ENCODE measurements at places on chromosomes 2 and 18. TPM values are rescaled to one million over a fixed set of nuclear protein-coding genes. Genes with fewer than 3 reads are reported as not detected.

GRCh38 chr2:164992818-164993217 is 37.5 kb upstream of the SLC38A11 start:
- DNase-seq: no peak

DNA sequence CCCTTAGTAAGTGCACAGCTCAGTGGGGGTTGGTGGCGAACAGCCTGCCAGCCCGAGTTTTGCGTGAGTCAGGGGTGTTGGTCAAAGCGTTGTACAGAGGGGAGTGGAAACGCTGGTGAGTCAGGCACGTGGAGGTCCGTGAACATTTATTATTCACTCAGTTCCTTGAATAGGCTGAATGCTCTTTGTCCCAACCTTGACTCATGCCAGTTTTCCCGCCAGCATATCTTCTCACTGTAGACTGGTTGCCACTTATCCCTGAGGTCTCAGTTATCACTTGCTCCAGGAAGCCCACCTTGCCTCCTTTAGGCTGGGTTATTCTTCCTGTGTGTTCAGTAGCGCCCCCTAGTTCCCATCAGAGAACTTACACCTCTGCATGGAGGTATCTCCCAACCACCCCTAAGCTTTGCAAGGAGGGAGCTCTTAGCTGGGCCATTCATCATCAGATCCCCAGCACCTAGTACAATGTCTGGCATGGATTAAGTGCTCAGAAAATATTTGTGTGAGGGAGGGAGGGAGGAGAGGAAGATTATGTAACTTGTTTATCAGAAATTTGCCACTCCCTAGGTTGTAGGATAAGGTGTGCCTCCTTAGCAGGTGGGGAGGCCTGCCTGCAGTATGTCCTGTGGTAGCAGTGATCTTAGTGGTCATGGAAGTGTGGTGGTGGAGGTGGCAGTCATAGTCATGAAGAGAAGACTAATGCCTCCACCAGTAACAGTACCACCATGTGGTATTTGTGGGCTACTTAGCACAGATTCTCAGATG is 72.1 kb downstream of the CABLES1 start:
- DNase-seq: no peak

DNA sequence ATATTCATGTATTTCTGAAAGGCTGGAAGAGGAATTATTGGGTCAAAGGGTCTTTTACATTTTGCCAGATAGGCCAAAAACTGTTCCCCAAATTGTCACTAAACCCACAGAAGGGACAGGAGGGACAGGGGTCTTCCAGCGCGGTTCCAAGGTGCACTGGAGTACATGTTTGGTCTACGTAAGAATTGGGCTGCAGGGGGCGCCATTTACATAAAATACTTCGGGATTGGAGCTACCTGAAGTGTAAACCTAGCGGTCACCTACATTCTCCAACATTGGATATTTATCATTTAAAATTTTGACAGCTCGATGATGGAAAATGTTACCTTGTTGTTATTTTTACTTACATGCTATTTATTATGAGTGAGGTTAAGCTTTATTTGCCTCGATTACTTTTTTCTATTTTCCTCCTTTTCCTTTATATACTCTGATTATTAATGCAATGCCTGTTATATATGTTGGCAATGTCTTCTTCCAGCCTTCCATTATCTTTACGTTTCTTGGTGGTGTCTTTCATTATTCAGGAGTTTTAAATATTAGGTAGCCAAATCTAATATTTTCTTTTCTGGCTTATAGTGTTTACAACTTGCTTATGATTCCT is 43.0 kb upstream of the RAB6C start:
- no peak for DNase-seq

DNA sequence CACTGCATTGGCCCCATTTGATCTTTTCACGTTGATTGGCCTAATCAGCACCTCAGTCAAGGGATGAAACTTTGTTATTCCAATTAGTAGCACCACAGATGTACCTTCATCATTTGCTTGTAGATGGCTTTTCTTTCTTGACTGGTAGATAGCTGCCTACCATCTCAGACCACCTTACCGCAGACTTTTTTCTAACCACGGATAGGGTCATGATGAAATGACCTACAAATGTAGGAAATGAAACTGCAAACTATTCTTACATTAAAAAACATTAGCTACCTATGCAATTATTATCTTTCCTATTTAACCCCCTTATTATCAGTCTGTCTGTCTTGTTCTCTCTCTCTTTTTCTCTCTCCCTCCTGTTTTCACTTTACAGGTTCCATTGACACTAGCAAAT is 22.4 kb upstream of the SLC25A52 start:
- no peak for DNase-seq

DNA sequence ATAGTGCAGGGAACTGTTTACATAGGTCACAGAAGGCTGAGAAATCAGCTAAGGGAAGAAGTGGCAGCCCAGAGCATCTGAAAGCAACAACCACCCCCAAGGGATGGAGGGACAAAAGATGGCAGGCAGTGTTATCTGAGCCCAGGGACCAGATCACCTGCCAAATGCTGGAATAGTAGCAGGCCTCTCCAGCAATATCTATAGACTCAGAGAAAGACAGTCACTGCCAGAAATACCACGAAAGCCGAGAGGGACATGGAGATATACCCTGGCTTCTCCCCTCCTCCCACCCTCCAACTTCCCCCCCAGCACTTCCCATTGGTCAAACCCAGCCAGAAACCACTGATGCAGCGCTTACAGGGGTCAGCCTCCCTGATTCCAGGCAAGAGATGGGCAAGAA is 58.4 kb upstream of the PPP1CB start:
- DNase-seq: no peak

DNA sequence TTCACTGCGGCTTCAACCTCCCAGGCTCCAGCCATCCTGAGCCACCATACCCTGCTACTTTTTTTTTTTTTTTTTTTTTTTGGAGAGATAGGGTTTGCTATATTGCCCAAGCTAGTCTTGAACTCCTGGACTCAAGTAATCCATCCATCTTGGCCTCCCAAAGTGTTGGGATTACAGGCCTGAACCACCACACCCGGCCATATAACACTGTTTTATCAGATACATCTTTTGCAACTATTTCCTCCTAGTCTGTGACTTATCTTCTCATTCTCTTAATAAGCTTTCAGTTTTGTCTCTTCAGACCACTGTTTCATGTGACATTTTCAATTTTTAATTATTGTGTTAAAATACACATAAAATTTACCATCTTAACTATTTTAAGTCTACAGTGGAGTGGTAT is 35.7 kb upstream of the FAM117B start:
- no peak for DNase-seq

DNA sequence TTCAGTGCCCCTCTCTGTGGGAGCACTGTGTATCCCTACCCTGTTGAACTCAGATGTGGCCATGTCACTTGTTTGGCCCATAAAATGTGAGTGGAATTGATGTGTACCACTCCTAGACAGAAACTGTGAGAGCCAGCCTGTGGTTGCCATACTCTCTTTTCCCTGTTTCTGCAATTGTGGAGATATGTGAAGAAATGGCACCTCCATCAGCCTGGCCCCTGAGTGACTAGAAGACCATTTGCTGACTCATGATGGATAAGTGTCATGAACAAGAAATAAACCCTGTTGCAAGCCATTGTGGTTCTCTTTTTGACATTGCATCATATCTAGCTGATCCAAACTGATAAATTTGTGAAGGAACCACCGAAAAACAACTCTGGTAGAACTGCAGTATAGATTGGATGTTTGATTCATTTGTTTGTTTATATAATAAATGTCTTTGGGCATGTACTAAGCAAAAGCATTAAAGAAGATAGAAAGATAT is 214.5 kb upstream of the FBXO11 start:
- DNase-seq: no peak

GRCh38 chr18:39749154-39749553 is 2183.6 kb upstream of the CELF4 start:
- no peak for DNase-seq

GRCh38 chr2:105142239-105142638 is 99.3 kb upstream of the GPR45 start:
- no peak for DNase-seq

- DNase-seq: no peak
Observed at GRCh38 chr2:224837066-224837465, 120.9 kb upstream of the CCDC195 start.

- no peak for DNase-seq
Observed at GRCh38 chr2:8260213-8260612, 421.6 kb upstream of the ID2 start.

DNA sequence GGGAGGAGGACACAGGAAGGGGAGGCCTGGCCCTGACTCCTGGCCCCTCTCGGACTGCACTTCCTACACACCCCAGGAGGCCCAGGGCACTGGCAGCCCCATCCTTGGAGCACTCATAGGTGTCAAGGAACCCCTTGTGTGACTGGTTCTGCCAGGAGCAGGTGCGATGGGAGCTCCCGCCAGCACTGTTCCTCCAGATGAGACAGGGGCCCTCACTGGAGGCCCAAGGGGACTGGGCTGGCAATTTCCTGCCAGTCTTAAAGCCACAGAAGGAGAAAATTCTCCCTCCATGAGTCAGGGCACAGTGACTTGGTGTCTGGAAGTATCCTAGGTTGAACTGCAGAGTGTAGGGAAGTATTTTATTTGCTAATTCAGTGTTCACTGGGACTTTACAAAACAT is 42.8 kb upstream of the MAL start:
- DNase-seq: no peak

DNA sequence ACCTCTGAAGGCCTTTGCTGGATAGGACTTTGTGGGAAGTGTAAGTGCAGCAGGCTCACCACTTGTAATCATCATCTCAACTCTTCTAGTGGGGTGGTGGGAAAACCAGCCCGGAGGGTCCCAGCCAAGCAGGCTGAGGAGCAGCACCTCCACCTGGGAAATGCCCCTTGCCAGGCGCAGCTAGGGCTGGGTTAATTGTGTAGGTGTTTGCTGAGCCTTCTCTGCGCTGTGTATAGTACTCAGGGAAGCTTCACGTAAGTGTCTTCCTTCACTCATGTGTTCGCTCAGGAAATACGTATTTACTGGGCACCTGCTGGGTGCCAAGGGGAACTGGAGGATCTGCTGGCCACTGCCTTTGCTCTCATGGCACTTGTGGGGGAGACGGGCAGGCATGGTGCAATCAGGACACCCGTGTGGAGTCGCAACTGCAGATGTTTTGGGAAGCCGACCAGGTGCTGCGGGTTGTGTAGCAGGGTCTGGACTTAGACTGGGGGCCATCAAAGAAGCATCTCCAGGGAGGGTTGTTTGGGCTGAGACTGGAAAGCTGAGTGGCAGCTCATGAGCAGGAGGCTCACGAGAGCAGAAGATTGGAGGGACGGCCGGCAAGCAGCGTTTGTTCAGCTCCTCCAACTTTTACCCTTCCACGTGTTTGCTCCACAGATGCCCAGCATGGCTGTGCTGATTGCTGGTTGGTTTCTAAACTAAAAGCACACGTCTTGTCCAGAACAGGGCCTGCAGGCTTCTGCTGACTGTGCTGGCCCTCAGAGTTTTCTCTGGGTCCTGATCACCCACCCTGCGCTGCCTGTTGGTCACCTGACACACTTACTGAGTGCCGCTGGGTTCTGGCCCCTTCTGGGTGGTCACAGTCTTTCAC is 164.6 kb downstream of the LDLRAD4 start:
- DNase-seq: no peak

DNA sequence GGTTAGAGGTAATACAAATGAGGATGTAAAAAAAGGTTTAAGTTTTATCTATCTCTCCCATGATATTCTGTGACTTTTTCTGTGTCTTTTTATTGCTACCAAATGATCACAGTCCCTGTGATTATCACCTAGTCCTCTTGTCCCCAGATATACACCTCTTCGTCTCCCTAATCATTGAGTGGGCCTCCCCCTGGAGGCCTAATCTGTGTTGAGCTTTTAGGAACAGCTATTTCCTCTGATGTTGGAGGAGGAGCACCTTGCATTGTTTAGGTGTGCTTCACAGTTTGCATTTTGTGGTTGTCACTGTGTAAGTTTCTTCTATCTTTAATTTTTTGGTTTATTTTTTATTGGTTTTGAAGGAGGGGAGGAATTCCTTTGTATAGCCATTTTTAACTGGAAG is 33.3 kb downstream of the CCDC85A start:
- no peak for DNase-seq

DNA sequence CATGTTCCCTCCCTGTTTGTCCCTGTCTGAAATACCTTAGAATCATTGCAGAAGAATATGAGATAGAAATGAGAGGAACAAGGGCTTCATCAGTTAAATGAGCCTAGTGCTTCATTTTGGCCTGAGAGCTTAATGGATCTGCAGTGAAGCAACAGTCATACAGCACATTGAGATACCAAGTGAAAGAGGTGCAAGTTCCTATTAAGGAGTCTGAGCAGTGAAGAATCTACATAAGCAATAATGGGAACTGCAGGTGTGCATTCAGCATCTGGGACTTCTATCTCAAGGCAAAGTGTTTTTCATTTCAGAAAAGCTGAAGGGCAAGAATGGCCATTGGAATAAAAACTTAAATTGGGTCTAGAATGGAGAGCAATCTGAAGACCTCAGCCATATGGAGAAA is 323.2 kb upstream of the SLC39A10 start:
- no peak for DNase-seq

DNA sequence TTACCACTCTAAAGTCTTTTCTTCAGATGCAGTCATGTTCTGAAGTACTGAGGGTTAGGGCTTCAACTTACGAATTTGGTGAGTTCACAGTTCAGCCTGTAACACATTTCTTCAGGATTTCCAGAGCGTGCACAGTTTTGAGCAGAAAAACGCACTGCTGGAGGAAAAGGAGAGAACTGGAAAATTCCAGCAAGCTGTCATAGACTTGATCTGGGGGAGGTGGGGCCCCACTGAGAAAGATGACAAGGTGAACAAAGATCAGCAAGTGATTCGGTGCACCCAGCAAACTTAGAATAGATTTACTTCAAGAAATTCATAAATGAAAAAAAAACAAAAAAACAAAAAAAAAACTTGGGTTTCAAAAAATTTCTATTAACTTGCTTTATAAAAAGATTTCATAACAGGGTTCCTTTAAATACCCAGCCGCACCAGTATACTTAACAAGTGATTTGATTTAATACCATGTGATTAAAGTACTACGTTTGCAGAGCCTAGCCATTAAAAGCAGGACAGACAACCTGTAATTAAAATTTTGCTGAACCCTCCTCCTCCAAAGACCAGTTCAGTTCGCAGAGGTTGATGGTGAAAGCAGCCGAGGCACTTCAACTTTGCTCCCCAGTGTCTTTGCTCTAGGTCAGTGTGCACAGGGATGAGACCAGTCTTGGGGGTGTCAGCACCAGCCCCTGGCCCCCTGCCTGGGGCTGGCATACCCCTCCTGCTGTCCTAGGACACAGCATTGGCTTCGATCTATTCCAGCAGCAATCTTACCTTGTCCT is 30.5 kb downstream of the CTIF start:
- DNase-seq: no peak

DNA sequence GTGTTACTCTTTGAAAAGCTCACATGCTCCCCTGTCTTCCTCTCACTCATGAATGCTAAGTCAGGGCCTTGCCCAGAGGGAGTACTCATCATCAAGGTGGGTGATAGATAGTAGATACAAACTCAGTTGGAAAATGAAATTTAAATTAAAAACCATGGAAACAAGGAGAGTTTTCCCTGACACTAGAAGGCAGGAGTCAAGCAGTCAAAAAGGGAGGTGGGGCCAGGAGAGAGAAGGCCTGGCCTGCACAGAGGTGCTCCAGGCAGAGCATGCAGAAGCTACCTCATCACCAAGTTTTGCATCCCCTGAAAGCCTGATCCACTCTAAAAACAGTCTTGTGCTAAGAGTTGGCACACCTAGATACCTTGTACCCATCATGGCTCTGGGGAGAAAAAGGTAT is 143.7 kb downstream of the MYO5B start:
- no peak for DNase-seq

TNFAIP6 gene
- total RNA-seq: 15.4 TPM

SLC35G4 gene
- total RNA-seq: not detected

QPCT gene
- 6.8 TPM for total RNA-seq

CREG2 gene
- total RNA-seq: not detected

Measured in omental fat pad (tissue), 4 donors.